ENCODE measurements at places on chromosomes 2 and 18.

DNA sequence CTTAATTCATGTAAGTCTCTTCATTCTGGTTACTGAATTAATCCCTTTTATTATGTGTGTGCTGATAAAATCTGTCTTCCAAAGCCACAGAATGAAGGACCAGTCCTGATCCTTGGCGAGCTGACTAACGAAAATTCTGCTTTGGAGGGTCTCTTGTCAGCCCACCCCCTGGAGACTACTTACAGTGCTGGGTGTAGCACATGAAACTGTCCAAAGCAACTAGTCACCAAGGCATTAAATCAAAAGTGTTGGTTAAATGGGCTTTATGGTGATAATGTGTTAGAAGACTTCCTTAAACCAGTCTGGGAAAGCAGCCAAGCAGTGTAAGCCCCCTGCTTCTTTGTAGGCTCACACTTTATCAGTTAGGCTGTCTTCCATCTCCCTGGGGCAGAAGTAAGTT lies 420.2 kb downstream of the SUCLG1 start:
- DNase-seq: no peak

DNA sequence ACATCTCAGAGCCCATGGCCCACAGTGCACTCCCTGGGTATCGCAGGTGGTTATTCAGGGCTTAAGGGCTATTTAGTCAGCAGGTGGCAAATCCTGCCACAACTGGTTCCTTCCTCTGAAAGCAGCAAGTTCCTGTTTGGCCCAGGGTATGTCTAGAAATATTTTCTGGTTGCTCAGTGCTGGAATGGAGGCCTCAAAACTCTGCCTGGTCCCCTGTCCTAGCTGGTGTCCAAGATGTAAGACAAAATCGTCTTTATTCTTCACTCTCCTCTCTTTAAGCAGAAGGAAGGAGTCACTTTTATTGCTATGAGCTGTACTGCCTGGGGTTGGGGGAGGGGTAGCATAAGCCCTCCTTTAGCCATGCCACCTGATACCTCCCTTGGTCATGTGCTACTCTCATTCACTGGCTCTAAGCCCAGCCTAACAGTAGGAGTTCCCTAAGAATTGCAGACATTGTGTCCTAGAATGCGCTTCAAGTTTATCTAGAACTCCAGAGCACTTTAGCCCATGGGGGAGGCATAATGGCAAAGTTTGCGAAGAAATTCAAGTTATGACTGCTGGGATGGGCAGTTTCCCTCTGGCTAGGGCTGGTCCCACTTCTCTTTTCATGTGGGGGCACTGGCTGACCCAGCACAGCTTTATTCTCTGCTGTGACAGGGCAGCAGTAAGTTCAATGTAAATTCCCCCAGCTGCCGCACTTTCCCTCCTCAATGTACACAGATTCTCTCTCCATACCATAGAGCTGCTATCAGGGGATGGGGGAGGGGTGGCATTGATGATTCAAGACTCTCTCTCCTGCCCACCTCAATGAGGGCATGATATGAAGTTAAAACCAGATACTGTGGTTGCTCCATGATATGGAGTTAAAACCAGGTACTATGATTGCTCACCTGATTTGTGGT lies 27.1 kb upstream of the CWC22 start:
- DNase-seq: no peak

DNA sequence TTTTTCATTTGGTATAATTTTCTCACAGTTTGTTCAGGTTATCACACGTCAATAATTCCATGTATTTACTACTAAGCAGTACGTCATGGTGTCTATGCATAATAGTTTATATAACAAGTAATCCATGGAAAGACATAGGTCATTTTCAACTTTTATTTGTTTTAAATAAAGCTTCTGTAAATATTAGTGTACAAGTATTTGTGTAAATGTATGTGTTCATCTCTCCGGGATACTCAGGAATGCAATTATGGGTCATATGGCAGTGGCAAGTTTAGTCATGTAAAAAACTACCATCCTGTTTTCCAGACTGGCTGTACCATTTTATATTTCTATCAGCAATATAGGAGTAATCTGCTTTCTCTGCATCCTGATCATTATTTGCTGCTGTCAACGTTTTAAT lies 231.1 kb upstream of the ZNF804A start:
- DNase-seq: no peak

GRCh38 chr2:188495969-188496431 lies 204.3 kb downstream of the GULP1 start:
- no peak for DNase-seq
